NCI-H2081 treated with DMSO at 0.1 percent for 48 hours (cell line): ENCODE measurements at places on chromosomes 1 and 21.

DNA sequence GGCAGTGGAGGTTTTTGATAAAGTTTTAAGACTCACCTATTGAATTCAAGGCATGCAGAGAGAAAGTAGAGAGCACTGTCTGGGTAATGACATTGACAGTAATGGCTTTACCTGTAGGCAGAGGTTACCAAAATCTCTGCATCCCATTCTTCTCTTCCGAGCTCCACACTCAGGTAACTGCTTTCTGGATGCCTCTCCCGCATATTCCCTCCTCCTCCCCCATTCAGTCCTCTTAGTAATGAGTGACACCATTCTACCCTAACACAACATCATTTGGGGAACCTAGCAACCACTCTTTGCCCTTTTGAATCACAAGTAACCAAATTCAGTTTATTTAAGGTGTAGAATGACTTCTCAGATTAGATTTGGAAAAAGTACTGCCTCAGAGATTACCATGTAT is 56.5 kb downstream of the DYRK1A start:
- no peak for DNase-seq

- no peak for DNase-seq
Measured at GRCh38 chr1:100569888-100570287, 31.9 kb downstream of the GPR88 start.

DNA sequence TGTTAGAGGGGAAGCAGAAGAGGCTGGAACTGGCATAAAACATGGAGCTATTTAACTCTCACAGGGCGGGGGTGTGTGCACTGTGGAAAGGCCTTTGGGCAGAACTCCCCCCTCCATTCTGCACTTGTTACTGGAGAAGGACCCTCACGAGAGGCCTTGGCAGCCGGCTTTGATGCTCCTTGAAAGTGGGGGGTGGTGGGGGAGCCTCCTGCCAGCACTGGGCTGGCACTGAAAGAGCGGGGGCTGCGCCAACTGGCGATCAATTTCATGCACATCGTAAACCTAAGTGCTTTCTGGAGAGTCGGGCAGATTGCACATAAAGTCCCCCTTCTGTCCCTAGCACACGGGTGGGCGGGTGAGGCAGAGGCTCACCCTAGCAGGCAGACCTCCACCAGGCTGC is 28.9 kb downstream of the FOXO6 start:
- no peak for DNase-seq

DNA sequence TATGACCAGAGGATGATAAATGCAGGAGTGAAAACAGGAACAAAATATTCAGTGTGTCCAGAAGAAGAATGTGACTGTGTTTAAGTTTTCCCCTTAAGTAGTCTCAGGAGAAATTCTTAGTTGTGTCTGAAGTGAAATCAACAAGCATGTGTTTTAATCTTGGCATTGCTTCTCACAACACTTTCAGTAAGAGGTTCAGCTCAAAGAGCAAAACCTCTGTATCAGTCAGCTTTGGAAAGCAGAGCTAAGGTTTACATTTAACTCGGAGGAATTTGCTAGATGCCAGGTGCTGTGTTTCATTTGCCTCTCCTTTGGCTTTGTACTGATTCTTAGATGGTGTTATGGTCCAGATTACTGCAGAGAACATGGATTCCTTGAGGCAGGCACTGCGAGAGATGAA is 28.6 kb downstream of the CC2D1B start:
- DNase-seq: no peak

DNA sequence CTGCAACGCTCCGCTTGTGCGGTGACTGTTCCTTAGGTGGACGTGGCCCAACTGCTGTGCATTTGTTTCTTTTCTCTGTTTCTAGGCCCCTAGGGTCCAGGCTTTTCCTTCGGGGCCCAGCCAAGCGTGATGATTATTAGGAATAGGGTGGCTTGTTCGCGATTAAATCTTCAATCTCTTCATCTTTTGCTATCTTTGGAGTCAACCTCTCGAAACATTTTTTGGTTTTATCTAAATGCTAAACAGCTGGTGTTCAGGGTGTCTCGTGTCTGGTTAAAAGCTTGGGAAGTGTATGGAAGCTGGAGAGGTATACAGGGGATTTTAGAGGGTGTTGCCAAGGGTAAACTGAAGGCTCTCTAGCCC is 844 bp upstream of the PLD5 start:
- DNase-seq: no peak

GRCh38 chr1:241934201-241934848 is 23.2 kb upstream of the BECN2 start:
- no peak for DNase-seq

- DNase-seq: no peak
Measured at GRCh38 chr1:32764826-32765569, 52.2 kb downstream of the YARS1 start.

DNA sequence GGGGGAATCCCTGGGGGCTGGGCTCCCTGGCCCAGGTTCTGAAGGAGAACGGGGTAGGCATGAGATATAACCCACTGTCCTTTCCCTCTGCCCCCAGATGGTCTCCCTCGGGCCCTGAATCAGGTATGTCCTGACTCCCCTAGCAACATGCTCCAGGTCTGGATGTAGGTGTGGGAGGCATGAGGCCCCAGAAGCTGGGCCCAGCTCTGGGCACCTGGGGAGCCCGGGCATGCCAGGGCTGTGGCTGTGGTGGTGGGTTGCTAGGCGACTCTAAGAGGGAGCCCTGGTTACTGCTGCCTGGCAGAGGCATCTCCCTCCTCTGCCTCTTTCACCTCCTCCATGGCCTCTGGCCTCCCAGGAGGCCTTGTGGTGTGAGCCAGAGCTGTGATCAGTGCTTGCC is 16.2 kb downstream of the FOXO6 start:
- no peak for DNase-seq

DNA sequence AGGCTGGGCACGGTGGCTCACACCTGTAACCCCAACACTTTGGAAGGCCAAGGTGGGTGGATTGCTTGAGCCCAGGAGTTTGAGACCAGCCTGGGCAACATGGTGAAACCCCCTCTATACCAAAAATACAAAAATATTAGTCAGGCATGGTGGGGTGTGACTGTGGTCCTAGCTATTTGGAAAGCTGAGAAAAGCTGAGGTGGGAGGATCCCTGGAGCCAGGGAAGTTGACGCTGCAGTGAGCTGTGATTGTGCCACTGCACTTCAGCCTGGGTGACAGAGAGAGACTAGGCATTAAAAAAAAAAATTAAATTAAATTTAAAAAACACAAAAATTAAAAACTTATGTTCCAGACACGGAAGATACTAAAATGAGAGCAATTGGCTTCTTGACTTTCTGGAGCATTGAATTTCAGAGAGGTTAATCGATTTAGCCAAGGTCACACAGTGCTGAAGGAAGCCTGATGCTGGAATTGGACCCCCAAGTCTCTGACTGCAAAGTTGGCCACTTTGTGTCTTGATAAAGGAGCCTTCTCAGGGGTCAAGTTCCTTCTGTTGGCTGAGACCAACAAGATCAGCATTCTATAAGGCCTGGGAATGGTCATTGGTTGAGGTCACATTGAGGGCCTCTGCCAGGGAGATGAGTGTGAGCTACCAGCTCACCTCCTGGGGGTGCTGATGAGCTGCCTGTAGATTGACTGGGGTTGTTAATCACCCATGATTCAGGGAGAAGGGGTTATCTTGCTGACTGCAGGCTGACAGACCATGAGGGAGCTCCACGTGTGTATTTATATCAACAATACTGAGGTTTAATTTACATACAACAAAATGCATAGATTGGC is 54.3 kb downstream of the RPS6KA1 start:
- no peak for DNase-seq

DNA sequence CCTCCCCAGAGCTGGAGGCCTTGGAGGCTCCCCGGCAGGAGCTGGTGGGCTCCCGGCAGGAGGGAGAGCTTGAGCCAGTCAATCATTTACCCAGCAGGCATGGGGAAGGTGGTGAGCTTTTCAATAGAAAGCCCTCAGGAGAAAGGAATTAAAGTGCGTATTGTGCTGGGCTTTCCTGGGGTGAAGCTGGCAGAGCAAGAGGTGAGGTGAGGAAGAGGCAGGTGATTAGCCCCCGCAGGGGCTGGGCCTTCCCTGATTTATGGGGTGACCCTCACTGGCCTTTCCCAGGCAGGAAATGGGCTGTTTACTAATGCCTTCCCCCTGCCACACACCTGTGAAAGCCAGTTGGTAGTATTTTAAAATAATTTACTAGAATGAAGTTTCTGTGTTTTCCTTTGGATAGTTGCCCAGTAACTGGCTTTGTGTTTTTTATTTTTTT is 25.8 kb downstream of the CLDN14 start:
- peak; percentile 65 for DNase-seq

DNA sequence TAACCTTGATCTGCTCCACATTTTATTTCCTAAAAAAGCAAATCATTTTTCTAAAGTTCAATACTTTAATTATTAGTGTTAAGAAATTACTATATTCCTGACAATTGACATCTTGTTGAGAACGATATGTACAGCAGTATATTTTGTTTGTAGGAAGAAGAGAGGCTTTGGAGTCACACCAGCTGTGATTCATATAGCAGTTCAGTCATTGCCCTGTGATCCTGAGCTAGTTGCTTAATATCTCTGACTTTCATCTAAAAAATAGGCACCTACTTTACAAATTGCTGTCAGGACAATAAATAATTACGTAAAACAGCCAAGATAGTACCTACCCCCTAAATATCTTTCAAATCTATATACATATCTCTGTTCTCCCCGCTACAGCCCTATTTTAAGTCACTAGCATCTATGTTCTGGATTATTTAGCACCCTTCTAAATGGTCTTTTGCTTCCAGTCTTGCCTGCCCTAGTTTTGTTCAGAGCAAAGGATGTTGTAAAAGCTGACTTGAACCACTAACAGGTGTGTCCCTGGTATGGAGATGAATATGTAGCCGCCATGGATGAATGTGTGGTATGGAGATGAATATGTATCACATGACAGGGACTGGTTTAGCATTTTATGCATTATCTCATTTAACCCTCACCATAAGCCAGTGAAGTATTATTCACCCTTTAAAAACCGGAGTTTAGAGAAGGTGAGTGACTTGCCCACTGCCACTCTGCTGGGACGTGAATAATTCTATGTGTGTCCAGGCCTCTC is 42.2 kb downstream of the RNF220 start:
- DNase-seq: no peak

GRCh38 chr21:43571976-43572375 is 87.3 kb downstream of the HSF2BP start:
- no peak for DNase-seq

DNA sequence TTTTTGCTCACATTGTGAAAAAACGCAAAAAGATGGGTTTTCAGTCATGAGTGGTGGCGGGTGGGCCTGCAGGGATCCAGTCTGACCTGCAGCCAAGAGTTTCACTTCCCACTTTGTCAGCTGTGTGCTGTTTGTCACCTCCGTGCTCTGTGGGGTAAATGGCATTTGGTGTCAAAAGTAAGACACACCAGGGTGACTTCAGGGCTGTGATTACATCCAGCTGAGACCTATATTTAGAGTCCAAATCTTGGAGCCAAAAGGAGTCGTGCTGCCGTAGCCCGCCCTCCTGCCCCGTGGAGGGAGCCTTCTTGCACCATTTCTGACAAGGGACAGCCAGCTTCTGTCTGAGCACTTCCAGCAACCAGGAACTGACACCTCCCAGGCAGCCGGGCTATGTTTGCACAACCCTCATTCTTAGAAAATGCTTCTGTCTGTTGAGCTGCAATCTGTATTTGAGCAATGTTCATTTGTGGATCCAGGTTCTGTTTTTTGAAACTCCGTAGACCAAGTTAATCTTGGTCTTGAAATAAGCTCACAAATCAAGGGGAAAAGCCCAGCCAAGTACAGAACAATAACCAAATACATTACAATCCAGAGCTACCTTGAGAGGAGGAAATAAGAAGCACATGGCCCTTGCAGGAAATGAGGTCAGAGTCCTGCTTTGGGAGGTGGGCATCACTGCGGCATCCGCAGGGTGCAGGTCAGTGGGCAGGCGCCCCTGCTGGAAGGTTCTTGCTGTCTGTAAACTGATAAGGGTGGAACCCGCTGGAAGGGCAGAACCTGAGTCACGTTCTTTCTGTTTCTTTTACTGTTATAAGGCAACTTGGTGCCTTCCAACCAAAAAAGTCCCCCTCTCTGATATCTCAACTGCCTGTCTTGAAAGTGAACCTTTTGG is 14.4 kb downstream of the ABCG1 start:
- DNase-seq: no peak

DNA sequence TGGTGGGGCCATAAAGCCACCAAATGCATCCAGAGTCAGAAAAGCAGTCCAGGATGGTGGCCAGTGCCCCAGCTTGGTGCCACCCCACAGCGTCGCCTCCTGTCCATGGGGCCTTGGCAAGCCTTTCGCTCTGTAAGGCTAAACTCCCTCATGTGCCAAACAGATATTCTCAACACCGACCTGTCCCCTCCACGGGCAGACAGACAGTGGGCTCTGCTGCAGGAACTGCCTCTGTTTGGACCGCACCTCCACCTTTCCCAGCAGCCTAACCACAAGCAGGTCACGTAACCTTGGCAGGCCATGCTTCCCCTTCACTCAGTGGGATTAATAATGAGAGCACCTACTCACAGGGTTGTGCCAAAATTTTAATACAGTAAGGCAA is 11.7 kb downstream of the RUNX1 start:
- no peak for DNase-seq
